ENCODE measurements at places on chromosomes 4 and X.
A peak's percentile ranks its signal among the peaks of the same experiment; 100 is the strongest.

DNA sequence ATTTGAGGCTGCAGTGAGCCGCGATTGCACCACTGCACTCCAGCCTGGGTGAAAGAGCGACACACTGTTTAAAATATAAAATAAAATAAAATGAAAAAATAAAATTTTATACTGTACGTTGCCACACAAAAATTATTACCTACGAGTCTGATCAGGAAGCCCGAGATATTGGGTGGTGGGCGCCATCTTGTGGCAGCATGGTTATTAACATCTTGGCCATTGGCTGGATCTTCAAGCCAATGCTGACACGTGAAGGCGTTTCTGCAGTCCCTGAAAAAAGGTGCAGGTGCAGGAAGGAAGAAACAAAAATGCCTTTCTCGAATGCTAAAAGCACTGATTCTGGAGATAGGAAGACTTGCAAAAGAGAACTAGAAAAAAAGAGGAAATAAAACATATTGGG is 4.9 kb upstream of the TLR8 start:
- peak; percentile 64 for DNase-seq

DNA sequence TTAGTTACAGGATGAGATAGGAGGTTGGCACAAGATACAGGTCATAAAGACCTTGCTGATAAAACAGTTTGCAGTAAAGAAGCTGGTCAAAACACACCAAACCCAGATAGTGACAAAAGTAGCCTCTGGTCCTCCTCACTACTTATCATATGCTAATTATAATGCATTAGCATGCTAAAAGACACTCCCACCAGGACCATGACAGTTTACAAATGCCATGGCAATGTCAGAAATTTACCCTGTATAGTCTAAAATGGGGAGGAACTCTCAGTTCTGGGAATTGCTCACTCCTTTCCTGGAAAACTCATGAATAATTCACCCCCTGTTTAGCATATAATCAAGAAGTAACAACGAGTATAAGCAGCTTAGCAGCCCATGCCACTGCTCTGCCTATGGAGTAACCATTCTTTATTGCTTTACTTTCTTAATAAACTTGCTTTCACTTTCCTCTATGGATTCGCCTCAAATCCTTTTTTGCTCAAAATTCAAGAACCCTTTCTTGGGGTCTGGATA is 1254.4 kb downstream of the PCDH7 start:
- no peak for DNase-seq

GRCh38 chr4:28227764-28228163 is 1367.1 kb downstream of the STIM2 start:
- DNase-seq = no peak

DNA sequence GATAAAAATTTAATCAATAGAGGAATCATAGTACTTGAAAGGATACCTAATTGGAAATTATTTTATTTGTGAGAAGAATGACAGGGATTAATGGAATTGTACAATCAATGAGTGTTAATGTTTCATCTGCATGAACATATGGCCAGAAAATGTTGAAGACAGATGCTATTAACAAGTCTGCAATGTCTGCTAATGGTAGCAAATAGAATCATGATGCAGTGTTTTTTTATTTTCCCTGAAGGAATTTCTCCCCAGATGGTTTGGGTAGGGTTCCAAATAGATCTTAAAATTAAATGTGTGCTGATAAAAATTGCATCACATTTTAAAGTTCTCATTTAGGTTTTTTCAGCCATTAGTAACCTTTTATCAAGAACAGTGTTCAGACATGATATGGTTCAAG is 291.3 kb upstream of the TRAM1L1 start:
- no peak for DNase-seq

DNA sequence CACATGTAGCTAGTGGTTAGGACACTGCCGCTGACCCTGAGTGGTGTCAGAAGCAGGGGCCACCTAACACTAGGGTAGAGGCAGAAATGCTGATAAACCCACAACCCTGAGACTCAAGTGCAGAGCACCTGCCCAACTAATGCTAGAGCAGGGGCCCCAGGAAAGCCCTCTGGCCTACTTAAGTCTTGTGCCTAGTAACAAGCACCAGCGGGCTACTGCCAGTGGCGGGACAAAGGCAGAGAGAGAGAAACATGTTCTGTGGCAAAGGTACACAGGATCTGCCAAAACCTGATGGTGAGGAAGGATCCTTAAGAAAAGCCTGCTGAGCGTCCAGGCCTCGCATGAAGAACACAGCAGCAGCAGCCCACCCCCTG is 172.4 kb downstream of the PRDM5 start:
- DNase-seq = no peak

DNA sequence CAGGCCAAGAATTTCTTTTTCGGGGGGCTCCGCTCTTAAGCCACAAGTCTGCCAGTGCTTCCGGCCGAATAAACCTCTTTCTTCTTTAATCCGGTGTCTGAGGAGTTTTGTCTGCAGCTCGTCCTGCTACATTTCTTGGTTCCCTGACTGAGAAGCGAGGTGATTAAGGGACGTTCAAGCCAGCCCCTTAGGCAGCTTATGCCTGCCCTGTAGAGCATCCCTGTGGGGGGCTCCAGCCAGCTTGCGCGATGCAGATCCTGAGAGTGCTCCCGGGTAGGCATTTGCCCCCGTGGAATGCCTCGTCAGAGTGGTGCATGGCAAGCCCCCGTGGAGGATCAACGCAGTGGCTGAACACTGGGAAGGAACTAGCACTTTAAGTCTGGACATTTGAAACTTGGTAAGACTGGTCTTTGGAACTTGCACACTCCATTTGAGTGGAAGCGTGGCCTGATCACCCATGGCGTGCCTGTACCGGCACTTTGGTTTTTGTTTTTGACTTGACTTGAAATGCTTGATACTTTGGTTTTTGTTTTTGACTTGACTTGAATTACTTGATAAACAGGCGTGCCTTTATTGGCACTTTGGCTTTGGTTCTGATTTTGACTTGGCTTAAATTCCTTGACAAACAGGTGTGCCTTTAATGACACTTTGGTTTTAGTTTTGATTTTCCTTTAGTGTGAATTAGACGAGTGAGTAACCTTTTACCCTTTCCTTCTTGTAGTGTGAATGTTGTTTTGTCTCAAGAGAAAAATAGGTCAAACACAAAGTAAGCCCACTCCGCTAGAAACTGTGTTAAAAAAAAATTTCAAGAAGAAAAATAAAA is 6.1 kb downstream of the ACOX3 start:
- no peak for DNase-seq

DNA sequence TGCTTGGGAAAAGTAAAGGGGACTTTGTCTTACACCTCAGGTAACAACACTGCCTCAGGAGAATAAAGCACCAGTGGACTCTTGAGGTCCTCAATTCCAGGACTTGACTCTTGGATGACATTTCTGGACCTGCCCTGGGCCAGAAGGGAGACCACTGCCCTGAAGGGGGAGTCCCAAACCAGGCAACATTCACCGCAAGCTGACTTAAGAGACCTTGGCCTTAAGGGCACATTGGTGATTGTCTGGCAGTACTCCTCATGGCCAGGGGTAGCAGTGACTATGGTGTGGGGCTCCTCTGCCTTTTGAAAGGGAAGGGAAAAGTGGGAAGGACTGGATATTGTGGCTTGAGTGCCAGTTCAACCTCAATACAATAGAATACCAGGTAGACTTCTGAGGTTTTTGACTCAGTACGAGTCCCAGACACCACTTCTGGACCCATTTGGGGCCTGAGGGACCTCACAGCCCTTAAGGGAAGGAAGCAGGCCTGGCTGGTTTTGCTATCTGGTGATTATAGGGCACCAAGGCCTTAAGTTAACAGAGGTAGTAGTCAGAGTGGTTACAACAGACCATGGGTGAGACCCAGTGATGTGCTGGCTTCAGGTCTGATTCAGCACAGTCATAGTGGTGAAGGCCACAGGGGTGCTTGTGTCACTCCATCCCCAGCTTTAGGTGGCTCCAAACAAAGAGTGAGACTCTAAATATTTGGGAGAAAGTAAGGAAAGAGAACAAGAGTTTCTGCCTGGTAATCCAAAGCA is 121.2 kb upstream of the TET2 start:
- no peak for DNase-seq

- DNase-seq = no peak
Measured at GRCh38 chr4:89284828-89285227, 22.8 kb downstream of the GPRIN3 start.

DNA sequence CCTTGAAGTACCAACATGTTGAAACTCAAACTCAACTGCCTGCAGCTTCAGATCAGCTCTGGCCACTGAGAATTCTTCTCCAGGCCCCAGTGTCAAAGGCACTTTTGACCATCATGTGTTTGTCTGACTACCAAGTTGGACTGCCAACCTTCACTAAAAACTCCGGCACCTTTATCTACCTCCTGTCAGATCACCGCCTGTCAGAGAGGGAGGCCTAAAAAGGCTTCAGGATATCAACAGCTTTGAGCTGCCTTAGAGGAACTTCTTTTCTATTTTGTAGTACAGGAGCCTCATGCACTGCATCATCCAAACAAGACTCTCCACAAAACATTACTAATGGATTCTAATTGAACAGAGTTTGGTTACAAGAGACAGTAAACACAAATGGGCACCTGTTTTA is 2.8 kb downstream of the ACSL1 start:
- DNase-seq = no peak

DNA sequence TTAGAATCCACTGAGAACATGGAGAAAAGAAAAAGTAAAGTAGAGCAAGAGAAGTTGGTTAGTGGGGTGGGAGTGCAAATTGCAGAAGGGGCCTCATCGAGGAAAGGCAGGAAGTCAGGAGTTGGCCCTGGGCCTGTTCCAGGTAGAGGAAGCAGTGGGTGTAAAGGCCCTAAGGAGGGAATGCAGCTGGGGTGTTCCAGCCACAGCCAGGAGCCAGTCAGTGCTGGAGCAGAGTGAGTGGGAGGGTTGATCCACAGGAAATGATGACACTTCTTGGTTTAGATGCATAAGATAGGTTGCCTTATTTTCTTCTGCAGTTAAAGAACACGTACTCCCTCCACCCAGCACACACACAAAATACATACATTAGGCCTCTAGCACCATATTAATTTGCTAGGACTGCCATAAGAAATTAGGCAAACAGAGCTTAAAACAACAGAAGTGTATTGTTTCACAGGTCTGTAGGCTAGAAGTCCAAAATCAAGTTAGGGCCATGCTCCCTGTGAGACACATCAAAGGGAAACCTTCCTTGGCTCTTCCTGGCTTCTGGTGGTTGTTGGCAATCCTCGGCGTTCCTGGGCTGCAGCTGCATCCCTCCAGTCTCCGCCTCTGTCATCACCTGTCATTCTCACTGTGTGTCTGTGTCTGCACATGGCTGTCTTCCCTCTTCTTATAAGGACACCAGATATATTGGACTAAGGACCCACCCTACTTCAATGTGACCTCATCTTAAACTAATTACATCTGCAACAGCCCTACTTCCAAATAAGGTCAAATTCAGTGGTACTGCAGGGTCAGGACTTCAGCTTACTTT is 205.9 kb downstream of the AASDH start:
- no peak for DNase-seq

- no peak for DNase-seq
Measured at GRCh38 chr4:167032871-167033270, 201.4 kb downstream of the SPOCK3 start.

DNA sequence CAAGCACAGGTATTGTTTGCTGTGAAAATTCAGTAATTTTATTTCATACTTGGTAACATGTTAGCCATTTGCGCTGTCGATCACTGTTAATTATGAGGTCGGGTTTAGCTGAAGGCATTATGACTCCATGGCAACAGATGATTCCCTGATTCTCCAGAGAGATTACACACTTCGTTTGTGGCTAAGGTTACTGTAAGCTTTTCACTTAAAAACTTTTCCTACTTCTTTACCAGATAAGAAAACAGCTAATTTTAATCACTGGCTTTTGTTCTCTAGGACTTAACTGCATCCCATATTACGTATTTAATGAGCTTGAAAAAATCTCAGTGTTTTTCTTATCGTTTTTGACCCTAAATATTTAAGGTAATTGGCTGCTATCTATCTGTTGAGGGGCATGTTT is 2.1 kb downstream of the GSTCD start:
- peak; percentile 42 for DNase-seq

- DNase-seq = no peak
Measured at GRCh38 chrX:13053171-13053570, 8.8 kb upstream of the FAM9C start.

GRCh38 chrX:120486786-120487185 is 17.7 kb upstream of the LAMP2 start:
- DNase-seq = no peak

DNA sequence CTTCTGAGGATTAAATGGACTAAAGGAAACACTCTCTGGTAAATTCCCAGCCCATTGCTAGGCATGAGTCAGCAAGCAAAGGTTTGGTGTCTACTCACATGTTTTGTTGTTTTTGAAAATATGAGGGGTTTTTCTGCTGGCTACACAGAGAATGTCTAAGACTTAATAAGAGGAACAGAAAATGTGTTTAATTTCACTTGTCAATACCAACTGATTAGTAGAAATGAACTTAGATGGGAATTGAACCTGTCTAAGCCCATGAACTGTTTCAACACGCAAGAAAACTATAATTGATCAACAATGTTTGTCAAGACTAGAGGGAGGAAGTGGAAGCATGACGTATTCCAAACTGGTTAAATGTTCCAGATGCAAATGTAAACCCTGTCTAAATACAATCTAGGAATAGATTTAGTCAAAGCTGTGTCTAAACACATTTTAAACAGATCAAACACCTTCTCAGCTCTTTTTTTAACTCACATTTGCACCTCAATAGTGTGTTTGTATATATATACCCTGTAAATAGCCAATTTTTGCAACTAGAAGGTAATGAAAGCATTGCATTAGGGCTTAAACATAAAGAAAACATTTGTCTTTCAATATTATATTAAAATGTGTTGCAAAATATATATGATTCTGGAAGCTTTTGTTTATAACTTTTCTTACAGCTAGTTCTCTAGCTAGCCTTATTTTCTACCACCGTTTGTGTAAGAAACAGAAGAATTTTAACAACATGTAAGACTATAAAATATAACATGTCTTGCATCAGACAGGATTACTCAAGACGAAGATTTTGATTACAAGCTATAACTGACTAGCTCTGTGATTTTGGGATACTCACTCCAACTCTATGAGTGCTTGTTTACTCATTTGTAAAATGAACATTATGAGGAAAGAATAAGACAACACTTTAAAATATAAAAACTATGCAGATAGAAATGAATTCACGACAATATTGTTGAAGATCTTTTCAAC is 607.8 kb downstream of the FSTL5 start:
- no peak for DNase-seq

DNA sequence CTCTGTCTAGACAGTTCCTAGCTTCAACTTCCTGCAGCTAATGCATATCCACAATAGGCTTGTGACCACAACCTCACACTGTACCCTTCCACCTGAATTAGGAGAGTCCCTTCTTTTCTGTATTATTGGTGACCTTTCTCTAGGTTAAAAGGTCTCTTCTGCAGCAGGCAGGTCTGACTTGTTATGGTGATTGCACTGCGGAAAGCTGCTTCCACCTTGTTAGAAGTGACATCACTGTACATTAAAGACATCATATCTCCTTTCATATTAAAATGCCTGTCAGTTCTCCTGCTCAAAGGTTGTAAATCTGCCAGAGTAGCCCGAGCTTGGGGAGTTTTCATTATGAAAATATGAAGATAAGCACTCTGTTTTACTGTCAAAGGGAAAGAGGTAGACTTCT is 21.5 kb upstream of the LSM6 start:
- DNase-seq = no peak

Data from T47D (cell line).